Effector memory CD4-positive, alpha-beta T cell (primary cell): ENCODE measurements at places on chromosomes 2 and 18.

DNA sequence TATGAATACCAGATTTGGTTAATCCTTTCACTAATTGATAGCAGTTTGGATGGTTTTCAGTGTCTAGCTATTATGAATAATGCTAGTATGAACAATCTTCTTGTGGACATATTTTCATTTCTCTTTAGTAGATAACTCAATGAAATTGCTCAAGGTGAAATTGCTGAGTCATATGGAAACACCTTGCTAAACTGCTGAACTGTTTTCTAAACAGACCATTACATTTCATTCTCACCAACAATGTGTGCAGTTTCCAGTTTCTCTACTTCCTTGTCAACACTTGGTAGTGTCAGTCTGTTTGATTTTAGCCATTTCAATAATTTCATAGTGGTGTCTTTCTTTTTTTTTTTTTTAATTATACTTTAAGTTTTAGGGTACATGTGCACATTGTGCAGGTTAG is 250.0 kb downstream of the HRH4 start:
- no peak for DNase-seq

DNA sequence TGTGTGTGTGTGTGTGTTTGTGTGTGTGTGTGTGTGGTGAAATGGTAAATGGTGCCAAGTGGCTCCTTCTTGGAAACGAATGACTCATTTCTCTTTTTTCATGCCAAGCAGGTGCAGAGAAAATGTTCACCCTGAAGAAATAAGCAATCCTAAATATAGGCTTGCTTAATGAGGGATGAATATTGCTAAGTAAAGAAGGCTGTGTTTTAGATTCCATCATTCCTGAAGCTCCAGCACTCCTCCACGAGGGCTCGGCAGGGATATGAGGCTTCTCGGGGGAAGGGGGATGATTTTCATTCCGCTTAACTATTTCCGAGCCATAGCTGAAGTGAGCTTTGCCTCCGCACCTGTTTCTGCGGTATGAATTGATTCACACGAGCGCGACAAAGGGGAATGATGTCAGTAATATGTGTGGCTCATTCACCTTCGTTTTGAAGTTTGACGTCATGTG is 72.9 kb downstream of the TSN start:
- DNase-seq = no peak

- DNase-seq = no peak
Observed at GRCh38 chr2:114880046-114880445, 437.6 kb downstream of the DPP10 start.

GRCh38 chr18:13629841-13630715 is 96.3 kb downstream of the FAM210A start:
- DNase-seq = peak; percentile 20

- DNase-seq = no peak
Observed at GRCh38 chr18:21215490-21215889, 26.5 kb upstream of the GREB1L start.

GRCh38 chr2:10750610-10751009 is 29.2 kb downstream of the ATP6V1C2 start:
- no peak for DNase-seq

DNA sequence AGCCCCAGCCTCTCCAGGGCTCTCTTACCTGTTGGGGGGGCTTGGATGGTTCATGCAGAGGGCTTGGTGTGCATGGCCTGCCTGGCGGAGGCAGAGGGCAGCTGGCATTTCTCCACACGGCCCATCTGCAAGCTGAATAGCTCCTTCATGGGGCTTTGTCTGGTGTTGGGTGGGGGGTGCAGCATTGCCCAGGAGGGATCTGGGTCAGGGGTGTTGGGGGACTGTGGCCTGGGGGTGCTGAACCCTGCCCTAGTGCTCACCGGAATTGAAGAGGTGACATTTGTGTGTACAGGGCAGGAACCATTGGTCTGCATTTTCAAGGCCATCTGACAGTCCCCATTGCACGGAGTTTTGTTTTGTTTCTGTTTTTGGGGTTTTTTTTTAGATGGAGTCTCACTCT is 58.8 kb upstream of the HAAO start:
- no peak for DNase-seq

- no peak for DNase-seq
Observed at GRCh38 chr2:159009940-159010339, 41.5 kb downstream of the TANC1 start.

DNA sequence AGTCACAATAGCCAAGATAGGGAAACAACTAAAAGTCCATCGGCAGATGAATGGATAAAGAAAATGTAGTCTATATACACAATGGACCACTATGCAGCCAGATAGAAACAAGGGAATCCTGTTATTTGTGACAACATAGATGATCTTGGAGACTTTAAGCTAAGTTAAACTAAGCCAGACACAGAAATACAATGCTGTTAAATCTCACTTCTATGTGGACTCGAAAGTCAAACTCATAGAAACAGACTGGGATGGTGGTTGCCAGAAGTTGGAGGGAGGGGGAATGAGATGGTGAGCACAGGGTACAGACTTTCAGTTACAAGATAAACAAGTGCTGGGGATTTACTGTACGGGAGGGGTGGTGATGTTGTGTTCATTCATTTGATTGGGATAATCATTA is 5.4 kb upstream of the CNDP1 start:
- no peak for DNase-seq

DNA sequence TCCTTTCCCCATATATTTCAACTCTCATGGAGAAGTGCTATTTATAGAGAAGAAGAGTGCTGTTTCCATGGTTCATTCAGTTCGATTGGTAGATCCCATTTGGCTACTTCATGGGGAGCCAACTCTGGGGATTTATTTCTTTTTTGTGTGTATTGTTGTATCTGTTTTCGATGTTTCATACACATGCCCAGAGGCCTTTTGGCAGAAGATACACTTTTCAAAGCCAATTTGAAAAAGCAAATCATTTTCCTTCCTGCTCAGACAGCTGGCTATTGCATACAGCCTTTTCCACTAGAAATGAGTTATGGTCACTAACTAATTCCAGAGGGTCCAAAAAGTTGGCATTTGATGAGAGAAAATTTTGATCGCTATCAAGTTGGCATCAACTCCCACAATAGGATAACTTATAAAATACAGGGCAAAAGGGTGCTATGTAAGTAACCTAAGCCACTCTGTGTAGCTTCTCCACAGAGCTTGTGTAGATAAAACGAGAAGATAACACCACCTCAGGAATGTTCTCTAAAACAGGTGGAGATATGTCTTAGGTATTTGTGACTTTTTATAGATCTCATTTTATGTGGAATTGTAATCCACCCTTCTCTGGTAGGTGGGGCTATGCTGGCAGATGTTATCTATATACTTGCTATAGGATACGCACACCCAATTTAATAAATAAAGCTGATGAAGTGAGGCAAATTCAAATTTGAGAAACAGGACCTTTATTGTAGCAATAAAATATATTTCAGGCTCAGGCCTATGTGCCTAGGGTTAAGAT is 798.5 kb downstream of the SATB2 start:
- no peak for DNase-seq

GRCh38 chr2:173647681-173648311 is 293.1 kb downstream of the CDCA7 start:
- no peak for DNase-seq

DNA sequence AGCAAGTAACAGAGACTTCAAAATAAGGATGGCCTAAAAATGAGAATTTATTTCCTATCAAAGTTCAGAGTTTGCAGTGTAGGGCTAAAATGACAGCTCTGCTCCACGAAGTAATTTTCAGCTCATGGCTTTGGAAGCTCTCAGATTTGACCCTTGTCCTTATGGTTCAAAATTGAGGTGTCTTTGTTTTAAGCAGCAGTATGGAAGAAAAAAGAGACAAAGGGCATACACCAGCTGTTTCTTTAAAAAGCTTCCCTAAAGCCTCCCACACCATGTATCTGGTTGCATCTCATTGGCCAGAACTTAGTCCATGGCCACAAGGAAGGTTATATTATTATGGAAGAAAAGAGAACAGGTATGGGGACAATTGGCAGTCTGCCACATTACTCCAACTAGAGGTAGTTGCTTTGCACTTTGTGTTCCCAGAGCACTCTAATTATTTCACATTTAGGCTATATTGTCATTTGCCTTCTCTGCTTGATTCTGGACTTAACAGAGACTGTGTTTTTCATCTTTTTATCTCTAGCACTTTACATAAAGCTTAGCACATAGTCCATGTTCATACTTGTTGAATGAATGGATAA is 180.4 kb downstream of the MCFD2 start:
- no peak for DNase-seq

DNA sequence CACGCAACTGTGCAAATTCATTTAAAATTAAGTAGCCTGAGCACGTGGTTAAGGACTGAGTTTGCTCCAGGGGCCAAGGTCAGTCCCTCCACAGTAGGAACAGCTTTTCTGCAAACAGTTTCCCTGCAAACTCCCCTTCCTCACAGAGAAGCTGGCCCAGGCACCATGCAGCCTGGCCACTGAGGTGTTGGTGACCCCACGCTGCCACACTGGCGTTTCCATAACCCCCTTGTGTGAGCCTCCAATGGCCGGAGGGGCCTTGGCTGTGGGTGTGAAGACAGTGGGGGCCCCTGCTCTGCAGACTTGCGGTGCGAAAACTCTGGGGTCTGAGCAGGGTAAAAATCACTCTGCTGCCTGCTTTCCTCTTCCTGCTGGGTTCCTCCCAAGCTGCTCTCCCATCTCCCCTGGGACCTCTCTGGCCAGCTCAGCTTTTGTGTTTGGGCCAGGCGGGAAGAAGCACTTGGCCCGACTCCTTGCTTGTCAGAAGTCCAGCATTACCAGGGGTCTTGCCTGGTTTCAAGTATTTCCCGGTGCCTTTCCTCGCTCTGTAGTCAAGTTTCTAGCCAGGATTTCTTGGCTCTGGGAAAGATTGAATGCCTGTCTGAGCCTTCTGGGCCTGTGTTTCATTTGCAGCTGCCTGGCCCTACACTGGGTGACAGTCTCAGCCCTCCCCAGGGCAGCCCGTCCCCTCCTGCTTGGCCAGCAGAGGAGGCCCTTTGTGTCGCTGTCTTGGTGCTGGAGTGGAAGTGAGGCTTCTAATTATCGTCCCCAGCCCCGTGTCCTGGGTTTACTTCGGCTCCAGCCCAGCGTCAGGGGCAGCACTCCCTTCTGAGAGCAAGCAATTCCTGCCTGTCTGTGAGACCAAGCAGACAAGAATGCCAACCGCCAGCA is 131.4 kb upstream of the SLC1A4 start:
- no peak for DNase-seq

DNA sequence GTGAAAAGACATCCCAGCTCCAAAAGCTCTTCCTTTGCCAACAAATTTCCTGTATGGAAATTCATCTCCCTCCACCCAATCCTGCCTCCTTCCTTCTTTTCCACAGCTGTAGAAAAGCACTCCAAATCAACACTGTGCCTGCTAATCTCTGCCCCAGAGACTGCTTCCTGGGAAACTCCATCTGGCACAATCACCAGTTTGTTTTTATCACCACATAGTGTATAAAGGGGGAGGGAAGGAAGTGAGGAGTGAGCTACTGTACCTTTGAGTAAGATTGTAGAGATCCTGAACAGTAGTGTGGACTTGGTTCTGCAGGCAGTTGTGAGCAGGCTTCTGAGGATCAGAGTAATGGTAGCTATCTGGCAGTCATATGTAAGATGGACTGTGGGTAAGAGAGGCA is 14.7 kb upstream of the FAM237A start:
- no peak for DNase-seq

DNA sequence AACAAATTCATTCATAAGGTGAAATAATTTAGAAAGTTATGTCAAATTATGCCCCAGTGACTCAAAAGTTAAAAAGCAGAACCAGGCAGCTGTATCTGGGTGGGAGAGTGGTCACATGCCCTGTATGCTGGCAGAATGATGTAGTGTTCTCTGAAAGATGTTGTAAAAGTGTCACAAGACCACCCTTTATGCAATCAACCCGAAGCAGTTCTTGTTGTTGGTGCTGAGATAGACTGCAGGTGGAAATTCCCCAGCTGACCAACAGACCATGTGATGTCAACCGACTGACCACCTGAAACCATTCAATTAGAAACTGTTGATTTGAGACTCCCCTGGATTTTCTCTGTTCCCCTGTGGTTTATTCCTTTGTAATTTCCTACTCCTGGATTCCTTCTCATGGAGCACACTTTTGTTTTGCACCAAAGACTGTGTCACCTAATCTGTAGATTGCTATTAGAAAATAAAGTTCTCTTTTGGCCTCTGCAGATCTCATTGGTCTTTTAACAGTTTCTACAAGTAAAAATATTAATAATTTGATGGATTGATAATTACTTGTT is 1341.3 kb upstream of the LRRTM1 start:
- DNase-seq = no peak

- no peak for DNase-seq
Observed at GRCh38 chr2:86052676-86053075, 53.0 kb downstream of the POLR1A start.

DNA sequence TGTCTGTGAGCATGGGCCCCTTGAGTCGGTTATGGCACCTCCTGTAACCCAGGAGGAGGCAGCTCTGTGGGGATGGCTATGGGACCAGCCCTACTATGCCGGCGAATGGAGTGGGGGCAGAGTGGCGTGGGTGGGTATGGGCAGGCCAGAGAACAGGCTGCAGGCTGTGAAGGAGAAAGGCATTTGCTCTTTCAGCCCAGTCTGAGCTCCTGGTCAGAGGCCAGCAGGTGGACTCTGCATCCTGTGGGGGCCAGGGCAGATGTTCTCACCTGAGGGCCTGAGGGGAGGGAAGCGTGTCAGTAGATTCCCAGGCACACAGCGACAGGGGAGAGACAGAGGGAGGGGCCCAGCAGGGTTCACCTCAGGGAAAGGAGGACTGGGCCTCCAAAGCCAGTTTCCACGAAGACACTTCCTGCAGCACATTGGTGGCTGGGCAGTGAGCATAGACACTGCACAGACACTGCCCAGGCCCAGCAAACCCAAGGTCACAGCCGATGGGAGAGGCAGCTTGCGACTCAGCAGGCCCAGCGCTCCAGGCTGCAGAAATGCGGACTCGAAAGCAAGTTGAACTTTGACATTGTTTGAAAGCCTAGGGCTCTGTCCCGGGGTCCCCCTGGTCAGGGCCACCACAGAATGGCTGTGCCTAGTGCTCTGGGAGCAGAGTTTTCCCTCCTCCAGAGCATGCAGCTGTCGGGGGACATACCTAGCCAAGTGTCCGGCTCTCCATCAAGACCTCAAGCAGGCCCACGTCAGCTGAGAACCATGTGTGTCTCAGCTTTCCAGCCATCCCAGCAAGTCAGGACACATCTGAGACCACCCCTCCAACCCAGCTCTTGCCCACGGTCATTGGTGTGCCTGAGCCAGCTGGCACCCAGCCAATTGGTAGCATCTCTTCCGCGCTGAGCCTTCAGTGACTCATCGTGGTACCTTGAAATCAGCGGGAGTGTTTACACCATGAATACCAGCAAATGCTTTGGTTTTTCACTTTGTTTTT is 53.8 kb downstream of the TGOLN2 start:
- no peak for DNase-seq
